Stimulated activated CD4-positive, alpha-beta T cell treated with anti-CD3 and anti-CD28 coated beads, Interleukin-4, amount 100 ng/mL, for 4 hours (primary cell): ENCODE measurements at places on chromosomes 7 and 10.

DNA sequence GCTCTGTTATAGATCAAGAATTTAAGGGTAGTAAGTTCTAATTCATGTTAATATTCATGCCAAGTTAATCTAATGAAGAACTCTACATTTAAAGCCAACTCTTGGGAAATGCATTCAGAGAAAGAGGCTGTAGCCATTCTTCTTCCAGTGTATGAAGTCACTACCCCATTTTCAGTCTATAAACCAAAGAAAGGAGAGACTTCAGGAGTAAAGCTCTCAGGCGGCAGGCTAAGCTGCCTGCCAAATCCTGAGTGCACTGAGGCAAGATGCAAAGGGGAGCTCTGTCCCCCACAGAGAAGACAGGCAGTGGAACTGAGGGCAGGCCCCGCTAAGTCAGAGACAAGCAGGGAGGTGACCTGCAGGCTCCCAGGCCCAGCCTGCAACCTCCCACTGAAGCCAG, 41.5 kb downstream of the SLIT1 start:
- no peak for DNase-seq

- DNase-seq = no peak
Measured at GRCh38 chr10:70333268-70333667, 49.2 kb downstream of the LRRC20 start.

GRCh38 chr7:124318721-124319450, 286.0 kb upstream of the TMEM229A start:
- DNase-seq = no peak

DNA sequence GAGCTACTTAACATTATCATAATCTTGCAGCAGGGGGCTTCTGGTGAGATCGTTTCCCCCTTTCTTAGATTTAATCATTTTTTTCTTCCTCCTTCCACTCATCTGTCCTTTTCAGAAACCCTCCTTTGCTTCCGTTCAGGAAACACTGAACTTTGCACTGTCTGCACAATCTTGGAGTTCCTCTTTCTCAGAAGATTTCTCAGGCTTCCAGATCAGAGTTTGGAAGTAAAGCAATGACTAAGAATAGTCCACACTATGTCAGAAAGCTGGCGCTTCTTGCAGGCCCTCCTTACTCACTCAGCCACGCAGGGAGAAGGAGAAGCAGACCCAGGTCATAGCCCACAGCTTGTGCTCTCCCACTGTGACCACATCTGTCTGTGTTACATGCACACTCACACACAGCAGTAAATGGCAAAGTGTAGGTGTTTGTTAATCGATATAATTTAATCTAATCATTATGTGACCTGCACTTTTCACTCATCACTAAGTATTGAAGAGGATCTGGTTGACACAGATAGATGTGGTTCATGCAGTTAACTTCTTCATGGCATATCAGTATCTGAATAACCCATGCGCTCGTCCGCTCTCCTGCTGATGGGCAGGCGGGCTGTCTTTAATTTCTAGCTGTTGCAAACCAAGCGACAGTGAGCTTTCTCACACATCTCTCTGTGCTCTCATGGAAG, 30.2 kb downstream of the ALOX5 start:
- DNase-seq = no peak

- no peak for DNase-seq
Measured at GRCh38 chr10:124058346-124059003, 34.9 kb downstream of the CHST15 start.

DNA sequence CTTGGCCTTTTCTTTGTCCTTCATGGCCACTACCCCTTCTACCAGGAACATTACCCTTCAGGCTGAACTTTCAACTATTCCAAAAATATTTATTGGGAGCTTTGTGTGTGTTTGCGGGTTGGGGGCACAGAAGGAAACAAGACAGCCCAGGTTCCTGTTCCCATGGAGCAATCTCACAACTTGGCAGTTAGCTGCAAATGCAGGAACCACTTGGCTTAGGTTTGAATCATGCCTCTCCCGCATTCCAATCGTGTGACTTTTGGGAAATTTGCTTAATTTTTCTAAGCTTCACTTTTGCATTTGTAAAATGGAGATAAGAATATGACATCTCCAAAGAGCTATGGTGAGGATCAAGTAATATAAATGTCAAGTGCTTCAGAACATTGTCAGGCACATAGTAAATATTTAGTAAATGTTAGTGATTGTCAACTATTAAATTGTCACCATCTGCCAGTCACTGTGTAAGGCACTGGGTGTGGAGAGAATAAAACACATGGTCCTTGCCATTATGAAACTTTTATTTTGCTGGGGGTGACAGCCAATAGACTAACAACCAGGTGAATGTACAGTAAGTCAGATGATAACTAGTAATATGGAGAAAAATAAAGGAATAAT, 277.1 kb downstream of the SNX13 start:
- DNase-seq = no peak

GRCh38 chr7:35448486-35448885, 194.6 kb upstream of the TBX20 start:
- no peak for DNase-seq

DNA sequence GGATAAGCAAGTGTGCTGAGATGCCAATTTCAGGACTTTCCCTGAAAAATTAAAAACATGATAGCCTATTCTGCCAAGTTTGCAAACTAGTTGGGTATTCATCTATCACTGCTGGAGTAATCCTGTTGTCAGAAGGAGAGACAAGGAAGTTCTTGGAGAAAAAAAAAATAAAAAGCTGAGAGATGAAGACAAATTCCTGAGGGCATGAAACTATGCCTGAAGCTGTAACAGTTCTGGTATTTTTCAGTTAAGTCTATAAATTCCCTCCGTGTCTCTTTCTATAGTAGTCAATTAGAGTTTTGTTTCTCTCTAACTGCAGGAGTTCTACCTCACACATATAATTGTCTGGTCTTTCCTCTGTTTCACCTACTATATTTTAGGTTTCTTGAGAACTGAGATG, 95.7 kb downstream of the DGKB start:
- no peak for DNase-seq

- no peak for DNase-seq
Measured at GRCh38 chr7:320297-320696, 30.3 kb downstream of the FOXL3 start.

DNA sequence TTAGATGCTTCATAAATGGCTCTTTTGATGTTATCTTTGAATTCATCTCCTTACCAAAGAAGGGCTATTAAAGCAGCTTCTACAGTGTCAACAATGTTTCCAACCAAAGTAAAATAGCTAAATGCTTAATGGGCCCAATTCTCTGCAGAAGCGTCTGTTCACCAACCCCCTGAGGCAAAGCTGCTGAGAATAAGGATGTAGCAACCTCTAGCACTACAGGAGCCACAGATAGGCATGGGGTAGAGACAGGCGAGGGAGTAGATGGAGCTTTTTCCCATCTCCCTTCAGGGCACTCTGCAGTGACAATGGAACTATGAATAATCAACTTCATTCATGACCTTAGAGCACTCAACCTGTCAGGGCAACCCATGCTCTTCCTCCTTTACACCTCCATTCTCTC, 134.1 kb downstream of the FZD1 start:
- no peak for DNase-seq

DNA sequence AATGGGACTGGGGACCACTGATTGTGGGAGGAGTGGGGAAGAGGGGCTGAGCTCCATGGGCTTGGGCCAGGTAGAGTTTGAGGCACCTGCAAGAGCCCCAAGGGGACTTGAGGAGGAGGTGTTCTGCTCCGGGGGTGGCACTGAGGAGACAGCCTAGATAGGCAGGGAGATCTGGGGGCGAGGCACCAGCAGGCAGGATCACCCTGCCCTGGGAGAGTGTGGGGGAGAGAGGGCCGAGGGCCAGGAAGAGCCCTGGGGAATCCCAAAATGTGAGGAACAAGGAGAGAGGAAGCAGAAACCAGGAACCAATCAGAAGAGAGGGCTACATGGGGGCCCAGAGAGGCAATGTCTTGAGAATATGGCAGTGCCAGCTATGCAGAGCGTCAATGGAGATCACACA, 34.6 kb downstream of the LEP start:
- DNase-seq = no peak

GRCh38 chr7:3806516-3806915, 505.5 kb downstream of the SDK1 start:
- DNase-seq = no peak

GRCh38 chr7:148156233-148156632, 434.3 kb upstream of the C7orf33 start:
- no peak for DNase-seq

- DNase-seq = no peak
Measured at GRCh38 chr7:37480041-37481031, 31.7 kb upstream of the ELMO1 start.

DNA sequence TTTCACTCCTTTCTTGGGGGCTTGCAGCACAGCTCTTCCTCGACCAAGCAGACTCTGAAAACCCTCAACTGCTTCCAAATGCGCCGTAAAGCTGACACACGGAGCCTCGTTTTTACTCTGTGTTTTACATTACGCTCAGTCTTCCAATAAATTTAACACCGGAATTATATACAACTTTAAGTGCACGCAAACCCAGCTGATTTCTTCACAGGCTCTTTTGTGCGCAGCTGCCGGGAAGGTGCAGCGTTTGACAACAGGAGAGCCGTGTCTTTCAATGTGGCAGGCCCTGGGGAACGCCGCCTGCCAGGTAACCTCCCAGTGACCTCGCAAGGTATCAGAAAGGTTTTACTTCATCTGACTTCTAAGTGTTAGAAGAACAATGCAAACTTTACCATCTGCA, 35.0 kb downstream of the GFRA1 start:
- DNase-seq = no peak
